K562 (cell line): ENCODE measurements at places on chromosomes 11 and 22. TPM values are rescaled to one million over a fixed set of nuclear protein-coding genes. Genes with fewer than 3 reads are reported as not detected.

UBQLNL gene
- total RNA-seq = 0.09 and 0.20 TPM in 2 replicates

PHF21B gene
- total RNA-seq = 0.22 TPM in 1 of 2 replicates, not detected in the other

PGAP2 gene
- total RNA-seq = 35.2 and 38.0 TPM in 2 replicates

KCNK4 gene
- not detected in 2 replicates for total RNA-seq

- no peak overlapping the region for H3K4me3 ChIP-seq
- peaks cover 38% of the 10 kb centered on the region for H3K27me3 ChIP-seq
- H3K4me1 ChIP-seq = no peaks in the 10 kb centered on the region; the same call in 1 of the 2 replicates
- H3K36me3 ChIP-seq = no peaks in the 10 kb centered on the region
- no peak overlapping the region for H3K27ac ChIP-seq
These were observed 26.2 kb downstream of the LMO1 start for GRCh38 chr11:8237453-8237852.

DNA sequence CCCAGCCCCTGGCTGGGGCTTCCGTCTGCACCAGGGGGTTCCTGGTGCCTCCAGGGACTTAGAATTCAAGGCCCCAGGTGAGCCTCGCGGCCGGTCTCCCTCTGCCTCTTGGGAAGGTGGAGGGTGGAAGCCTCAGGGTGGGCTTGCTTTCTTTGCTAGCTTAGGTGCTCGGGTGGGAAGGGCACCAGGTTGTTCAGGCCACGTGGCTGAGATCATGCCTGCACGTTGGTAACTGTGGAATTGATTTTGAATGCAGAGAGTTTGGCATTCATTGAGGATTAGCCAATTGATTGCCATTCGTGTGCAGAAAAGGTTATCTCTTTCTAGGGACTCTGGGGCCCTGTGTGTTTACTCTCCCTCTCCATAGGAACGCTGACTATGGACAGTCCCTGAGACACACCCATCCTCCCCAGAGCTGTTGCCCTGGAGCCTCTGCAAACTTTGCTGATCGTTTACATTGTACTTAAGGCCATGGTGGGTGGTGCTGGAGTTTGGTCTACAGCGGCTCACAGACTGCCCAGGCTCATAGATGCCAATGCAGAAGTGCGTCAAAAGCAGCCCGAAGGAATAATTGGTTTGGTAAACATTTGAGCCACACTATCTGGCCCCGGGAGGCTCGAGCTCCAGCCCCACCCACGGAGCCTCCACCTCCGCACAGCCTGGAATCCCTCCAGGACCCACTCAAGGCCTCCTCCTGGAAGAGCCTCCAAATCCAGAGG is 1457.7 kb downstream of the BRD1 start:
- no peak for DNase-seq
- H3K27ac ChIP-seq = no peak overlapping the region
- no peaks in the 10 kb centered on the region for H3K36me3 ChIP-seq
- H3K27me3 ChIP-seq = no peaks in the 10 kb centered on the region; the same call in 2 of the 3 replicates

- H3K27ac ChIP-seq = peak overlapping the region; percentile 3; the same call in 2 of the 3 replicates
- peaks cover 90% of the 10 kb centered on the region for H3K4me1 ChIP-seq
- no peaks in the 10 kb centered on the region for H3K27me3 ChIP-seq
- no peak overlapping the region for H3K4me3 ChIP-seq
These were observed 63.7 kb upstream of the EED start for GRCh38 chr11:86180851-86181250.

DNA sequence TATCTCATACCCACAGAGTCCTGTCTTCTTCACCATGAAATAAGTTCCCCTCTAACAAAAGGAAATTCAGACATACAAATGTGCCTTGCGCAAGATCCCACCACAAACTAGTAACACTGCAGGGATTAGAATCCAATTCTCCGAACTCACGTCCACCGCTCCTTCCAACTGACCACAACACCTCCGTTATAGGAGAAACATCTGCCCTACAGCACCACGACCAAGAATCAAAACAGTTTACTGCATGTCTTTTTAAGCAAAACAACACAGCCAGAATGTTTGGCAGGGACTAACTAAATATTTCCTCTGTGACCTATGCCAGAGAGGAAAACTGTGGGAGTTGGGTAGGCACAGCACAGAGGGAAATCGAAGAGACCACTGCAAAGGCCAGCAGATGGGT is 72.7 kb upstream of the AKIP1 start:
- no peaks in the 10 kb centered on the region for H3K4me1 ChIP-seq
- DNase-seq = no peak
- H3K36me3 ChIP-seq = no peaks in the 10 kb centered on the region
- H3K27ac ChIP-seq = no peak overlapping the region
- H3K4me3 ChIP-seq = no peak overlapping the region
- peaks cover 53% of the 10 kb centered on the region for H3K27me3 ChIP-seq

DNA sequence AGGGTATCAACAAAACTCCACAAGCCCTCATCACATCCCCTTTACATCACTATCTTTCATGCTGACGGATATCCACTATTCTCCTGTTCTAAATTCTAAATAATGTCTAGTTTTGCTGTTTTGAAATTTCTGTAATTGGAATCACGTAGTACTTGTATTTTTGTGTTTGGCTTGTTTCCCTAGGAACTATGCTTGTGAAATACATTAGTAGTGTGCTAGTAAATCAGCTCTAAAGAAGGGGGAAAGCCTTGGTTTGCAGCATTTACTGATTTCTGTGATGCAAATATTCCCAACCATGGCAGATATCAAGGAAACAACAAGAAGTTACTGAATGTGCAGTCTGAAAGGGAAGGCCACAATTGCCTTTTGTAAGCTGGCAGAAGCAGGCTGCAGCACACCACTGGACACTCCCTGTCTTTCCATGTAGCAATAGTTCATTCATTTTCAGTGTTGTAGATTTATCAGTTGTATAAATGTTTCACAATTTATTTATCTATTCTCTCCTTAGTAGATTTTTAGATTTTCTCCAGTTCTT is 4.7 kb upstream of the FOLH1 start:
- H3K4me1 ChIP-seq = no peaks in the 10 kb centered on the region
- no peaks in the 10 kb centered on the region for H3K27me3 ChIP-seq
- DNase-seq = no peak
- H3K4me3 ChIP-seq = no peak overlapping the region
- H3K27ac ChIP-seq = no peak overlapping the region

GRCh38 chr11:76161261-76161961 is 44.9 kb downstream of the WNT11 start:
- peaks cover 17% of the 10 kb centered on the region; the same call in 2 of the 3 replicates for H3K4me1 ChIP-seq
- no peak overlapping the region for H3K4me3 ChIP-seq
- H3K36me3 ChIP-seq = no peaks in the 10 kb centered on the region
- DNase-seq = peak; percentile 69
- peaks cover 47% of the 10 kb centered on the region for H3K27me3 ChIP-seq
